CD8-positive, alpha-beta T cell (primary cell): ENCODE measurements at places on chromosomes 2 and 18. TPM values are rescaled to one million over a fixed set of nuclear protein-coding genes. Genes with fewer than 3 reads are reported as not detected.

The IL1F10 gene
- total RNA-seq: not detected

The CNDP1 gene
- total RNA-seq: 0.44 TPM

The SLC25A52 gene
- total RNA-seq: not detected

The PRADC1 gene
- 3.4 TPM for total RNA-seq

DNA sequence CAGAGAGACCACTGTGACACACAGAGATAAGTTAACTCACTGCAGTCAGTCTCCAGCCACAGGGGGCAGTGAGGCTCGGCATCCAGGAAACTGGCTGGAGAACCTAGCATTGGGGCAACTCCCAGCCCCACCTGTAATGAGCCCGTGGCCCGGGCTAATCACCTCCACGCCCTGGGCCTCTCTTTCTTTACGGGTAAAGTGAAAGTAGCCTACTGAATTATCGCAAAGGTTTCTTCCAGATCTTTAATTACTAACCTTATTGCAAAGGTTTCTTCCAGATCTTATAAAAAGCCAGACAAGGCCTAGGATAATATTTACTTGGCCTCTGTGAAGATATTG lies 45.7 kb upstream of the ACAA2 start:
- DNase-seq: no peak

- DNase-seq: no peak
Measured at GRCh38 chr2:28174211-28174610, 218.4 kb upstream of the FOSL2 start.

DNA sequence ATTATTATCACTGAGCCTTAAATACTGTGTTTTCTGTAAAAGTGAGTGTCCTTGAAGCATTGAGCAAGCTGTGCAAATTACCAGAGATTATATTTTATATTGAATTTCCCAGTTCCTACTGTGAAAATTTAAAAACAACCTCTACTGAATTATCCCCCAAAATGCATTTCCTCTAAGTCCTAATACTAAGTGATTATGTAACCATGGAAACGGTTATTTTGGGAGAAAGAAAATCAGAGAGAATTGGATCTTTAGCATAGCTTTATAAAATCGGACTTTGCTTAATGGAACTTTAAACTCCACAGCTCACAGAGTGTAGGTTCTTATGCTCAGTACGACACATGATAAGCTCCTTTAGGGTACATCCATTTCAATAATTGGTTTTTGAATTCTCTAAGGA lies 19.3 kb upstream of the CHMP1B start:
- no peak for DNase-seq

GRCh38 chr2:181946444-181947127 lies 39.1 kb upstream of the PPP1R1C start:
- no peak for DNase-seq

- DNase-seq: no peak
Measured at GRCh38 chr2:52818958-52819357, 948.6 kb upstream of the CHAC2 start.

DNA sequence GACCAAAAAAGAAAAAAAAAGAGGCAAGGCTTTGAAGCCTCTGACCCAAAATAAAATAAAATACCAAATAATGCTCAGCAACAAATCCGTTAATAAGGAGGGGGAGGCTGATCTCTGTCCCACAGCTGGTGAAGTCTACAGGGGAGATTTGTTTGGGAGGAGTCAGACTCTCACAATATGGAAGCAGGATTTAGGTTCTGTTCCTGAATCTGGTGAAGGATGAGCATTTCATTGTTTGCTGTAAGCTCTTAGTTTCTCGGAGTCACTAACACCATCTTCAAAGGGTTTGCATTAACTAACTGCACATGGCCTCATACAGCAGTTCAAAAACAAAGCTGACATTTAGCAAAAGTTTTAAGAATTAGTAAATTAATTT lies 339.4 kb upstream of the TNP1 start:
- no peak for DNase-seq
